Liver (tissue), 10 donors: ENCODE measurements at places on chromosomes 2 and 18. TPM values are rescaled to one million over a fixed set of nuclear protein-coding genes. Genes with fewer than 3 reads are reported as not detected.

Gene SLC14A1
- 0.60 TPM for polyA plus RNA-seq

Gene CYTIP
- 1.8 TPM for polyA plus RNA-seq

Gene ICOS
- polyA plus RNA-seq, result 0.02 TPM

Gene ARHGAP25
- 3.5 TPM for polyA plus RNA-seq

DNA sequence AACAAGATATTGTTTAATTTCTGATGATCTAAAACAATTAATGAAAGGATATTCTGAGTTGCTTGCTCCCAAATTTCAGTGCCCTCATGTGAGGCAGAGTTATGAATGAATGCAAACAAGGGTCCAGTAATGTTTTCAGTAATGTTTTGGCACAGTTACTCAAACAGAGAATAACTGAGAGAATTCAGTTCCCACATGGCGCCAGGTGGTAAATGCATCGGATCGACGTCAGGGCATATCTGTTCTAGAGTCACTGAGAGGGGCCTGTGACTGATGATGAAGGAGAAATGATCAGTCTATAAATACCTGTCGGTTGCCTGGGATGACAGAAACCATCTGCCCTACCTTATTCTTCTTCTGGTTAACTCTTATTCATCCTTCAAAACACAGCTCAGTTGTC, 81.4 kb downstream of the KCNS3 start:
- no peak for DNase-seq

DNA sequence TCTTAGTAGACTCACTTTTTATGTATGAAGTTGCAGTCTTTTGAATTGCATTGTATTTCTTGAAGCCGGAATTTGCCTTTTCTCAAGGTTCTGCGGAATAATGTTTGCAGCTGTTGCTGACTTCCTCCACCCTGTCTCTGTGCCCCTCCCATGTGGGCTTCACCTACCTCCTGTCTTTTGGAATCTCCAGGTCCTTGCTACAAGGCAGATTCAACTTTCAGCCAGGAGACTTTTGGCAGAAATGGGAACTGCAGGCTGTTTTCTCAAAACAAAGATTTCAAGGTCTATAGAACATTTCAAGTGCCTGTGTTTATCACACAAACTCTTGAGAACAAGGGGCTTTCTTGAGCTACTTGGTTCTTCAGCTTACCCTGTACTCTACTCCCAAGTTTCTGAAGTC, 25.6 kb downstream of the ZNF236 start:
- DNase-seq, result no peak

DNA sequence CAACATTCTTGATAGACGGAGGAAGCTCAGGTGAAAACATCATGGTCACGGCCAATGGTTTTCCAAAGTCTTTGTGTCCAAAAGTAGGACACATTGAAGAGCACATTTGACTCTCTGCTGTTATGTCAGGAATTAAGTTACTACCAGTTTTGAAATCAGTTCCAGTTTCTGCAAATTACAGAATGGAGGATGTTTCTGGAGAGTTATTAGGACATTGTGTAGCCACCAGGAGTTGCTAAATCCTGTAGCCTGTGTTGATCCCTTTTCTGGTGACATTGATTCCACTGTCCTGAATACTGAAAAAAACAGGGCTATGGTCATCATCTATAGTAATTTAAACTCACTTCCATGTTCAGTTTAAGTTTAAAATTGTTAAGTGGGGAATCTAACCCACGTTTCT, 15.3 kb downstream of the UPP2 start:
- DNase-seq, result no peak

GRCh38 chr18:14971461-14972185, 223.7 kb downstream of the ANKRD30B start:
- no peak for DNase-seq

DNA sequence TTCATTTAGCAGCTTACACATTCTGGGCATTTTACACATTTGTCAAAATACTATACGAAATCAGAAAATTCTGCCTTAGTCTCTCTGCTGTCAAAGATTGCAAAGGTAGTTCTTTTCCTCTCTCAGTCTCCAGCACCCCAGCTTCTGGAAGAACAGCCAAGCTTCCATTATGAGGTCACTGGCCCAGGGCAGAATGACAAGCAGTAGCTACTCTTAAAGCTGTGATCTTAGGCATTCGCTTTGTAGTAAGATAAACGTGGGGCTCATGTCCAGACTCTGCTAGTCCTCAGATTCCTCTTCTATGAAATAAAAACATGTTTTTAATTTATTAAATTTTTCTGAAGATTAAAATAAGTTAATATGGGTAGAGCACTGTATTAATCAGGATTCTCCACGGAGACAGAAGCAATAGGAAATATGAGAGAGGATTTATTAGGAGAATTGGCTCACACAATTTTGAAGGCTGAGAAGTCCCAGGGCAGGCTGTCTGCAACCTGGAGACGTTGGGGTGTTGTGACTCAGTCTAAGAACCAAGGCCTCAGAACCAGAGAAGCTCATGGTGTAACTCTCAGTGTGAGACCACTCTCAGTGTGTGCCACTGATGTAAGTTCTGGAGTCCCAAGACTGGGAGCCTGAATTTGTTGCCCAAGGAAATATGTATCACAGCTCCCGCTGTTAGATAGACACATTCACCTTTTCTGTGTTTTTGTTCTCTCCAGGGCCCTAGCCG, 201.2 kb downstream of the CMPK2 start:
- no peak for DNase-seq

DNA sequence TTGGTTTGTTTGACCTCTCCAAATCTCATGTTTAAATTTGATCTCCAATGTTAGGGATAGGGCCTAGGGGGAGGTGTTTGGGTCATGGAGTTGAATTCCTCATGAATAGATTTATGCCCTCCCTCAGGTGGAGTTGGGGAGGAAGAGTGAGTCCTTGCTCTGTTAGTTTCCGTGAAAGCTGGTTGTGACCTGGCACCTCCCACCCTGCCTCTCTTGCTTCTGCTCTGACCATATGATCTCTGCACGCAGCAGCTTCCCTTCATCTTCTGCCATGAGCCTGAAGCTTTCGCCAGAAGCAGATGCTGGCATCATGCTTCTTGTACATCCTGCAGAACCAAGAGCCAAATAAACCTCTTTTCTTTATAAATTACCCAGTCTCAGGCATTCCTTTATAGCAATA, 231.6 kb upstream of the ERBB4 start:
- no peak for DNase-seq

- no peak for DNase-seq
Measured at GRCh38 chr2:12087175-12087574, 340.7 kb downstream of the LPIN1 start.

GRCh38 chr18:23193742-23194141, 58.5 kb downstream of the CABLES1 start:
- DNase-seq, result no peak

DNA sequence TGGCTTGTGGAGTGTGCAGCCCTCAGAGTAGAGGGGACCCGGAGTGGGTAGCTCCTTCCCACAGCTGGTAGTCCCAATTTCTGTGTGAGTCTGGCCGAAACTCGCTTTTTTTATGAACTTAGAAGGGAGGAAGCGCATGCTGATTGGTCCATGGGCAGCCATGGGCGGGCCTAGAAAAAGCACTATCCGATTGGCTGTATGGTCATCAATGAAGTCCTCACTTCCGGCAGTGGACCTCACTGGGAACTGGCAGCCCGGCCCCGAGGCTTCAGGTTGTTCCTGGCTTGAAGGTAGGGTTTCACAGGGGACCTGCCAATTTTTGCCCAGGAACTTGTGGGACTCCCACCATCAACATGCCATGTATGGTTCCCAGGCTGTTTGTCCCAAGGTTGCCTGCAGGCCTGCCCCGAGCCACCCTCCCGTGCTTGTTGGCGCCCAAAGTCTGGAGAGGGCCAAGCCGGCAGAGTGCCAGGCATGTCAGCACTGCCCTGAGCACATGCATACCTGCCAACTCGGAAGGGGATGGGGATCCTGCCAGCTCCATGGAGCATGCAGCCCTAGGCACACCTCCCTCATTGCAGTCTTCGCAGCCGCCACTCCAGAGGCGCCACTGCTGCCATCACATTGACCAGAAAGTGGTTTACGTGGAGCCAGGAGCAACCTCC, 98.5 kb downstream of the ATP9B start:
- no peak for DNase-seq

DNA sequence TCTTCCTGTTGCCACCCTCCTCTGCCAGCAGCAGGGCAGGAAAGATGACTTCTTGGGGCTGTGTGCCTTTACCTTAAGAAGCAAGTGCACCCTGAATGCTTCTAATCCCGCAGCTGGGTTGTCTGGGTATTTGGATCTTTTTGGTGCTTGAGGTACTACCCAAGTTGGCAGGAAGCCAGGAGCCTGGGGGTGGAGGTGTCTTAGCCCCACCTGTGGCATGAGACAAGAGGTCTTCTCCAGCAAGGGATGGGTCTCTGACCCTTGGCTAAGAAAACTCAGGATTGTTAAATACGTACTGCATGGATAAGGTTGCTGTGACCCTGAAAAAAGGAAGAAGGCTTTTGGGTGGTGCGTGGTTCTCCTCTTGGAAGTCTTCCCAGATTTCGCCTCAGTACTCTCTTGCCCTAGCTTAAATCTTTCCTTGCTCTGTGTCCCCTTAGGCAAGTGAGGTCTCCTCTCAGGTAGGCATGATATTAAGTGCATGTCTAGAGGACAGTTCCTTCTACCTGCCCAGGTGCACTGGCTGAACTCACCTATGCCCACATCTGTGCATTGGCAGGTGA, 4.3 kb downstream of the HPCAL1 start:
- DNase-seq, result no peak

GRCh38 chr2:54839461-54840255, 116.2 kb downstream of the EML6 start:
- no peak for DNase-seq
